CD8-positive, alpha-beta T cell (primary cell): ENCODE measurements at places on chromosomes 16 and 17.
A peak's percentile ranks its signal among the peaks of the same experiment; 100 is the strongest.

DNA sequence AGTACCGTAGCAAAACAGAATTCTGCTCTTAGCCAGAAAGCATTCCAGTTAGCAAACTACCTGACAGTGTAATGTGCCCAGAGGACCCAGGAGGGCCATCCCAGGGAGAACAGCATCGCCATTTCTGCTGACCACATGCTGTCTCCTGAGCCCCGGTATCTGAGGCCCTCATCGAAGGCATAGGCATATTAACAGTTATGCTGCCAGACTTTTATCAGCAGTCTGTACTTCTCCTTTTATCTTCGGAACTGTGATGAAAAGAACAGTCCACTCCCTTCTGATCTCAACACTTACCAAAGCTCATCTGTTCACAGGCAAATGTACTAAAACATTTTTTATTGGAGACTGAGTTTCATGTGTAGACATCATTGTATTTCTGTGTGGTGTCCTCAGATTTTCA, 236.4 kb downstream of the PRKCA start:
- no peak for DNase-seq

GRCh38 chr17:68290955-68291835, at the start of the genes ARSG and SLC16A6:
Gene ARSG, plus strand, starts transcription at chr17:68291495. Its CDS starts 15,999 bp downstream, at chr17:68307494.
Gene SLC16A6, minus strand, starts transcription at chr17:68291127. Its CDS starts 12,807 bp downstream, at chr17:68278320.
- DNase-seq: peak; percentile 92

DNA sequence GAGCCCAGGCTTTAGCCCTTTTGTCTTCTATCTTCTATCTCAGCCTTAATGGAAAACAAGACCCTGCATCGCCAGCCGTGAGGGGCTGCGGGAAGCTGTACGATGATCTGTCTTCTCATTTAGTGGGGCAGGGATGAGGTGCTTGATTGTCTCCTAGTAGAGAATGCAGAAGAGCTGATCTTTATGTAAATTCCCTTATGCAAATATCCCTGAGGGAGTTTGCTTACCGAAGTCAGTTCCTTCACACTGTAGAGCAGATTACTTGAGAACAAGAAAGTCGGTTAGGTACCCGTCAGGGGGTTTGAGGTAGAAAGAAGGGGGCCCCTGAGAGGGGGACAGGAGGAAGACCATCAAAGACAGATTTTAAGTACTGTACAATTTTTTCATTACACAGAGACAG, 66.2 kb downstream of the IRF8 start:
- no peak for DNase-seq

DNA sequence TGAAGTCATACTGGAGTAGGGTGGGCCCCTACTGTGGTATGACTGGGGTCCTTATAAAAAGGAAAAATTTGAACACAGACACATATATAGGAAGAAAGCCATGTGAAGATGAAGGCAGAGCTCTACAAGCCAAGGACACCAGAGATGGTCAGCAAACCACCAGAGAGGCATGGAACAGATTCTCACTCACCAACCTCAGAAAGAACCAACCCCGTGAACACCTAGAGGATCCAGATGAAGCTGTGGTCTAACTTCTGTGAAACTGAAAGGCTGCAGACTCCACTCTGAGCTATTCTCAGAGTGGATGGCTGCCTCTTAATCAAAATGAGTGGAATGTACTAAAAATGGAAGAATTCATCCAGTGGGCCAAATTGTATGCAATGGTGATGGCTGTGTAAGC, 149.6 kb downstream of the ABCA8 start:
- DNase-seq: no peak

DNA sequence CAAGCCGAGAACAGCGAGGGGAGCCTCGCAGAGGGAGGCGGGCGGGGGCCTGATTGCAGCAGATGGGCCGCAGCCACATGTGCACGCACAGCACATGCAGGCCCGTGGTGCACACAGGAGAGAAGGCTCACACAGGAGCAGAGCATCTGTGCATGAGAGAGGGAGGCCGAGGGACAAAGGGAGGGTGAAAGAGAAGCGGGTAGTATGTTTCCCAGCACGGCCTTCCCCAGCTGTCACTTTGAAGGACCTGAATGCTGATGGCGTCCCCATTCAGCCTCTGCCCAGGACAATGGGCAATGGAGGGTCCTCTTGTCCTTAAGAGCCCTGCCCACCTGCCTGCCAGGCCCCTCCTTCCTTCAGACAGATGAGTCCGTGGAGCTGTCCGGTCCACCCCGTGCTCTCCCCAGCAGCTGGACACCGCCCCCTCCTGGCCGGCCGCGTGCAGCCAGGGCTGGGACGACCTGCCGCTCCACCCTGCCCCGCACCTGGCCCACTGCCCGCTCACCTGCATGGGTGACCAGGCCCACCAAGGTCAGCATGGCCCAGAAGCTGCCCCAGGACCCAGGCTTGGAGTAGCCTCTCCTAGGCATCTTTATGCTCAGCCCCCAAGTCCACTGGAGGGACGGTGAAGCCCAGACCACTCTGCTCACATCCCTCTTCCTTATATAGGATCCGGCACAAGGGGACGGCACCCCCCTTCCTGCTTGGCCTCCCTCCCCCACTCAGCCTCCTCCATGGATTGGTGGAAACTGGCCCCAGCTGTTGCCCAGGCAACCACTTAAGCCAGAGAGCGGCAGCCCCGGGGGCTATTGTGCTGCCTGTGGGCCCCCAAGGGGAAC, at the start of gene BTBD17:
Gene BTBD17 (minus strand): TSS at position 639 of the 839 bp plus-strand sequence. CDS start 49 bp downstream, at position 590.
- DNase-seq: peak; percentile 50

GRCh38 chr16:46961373-46962353, 11.8 kb downstream of the DNAJA2 start:
- peak; percentile 59 for DNase-seq

DNA sequence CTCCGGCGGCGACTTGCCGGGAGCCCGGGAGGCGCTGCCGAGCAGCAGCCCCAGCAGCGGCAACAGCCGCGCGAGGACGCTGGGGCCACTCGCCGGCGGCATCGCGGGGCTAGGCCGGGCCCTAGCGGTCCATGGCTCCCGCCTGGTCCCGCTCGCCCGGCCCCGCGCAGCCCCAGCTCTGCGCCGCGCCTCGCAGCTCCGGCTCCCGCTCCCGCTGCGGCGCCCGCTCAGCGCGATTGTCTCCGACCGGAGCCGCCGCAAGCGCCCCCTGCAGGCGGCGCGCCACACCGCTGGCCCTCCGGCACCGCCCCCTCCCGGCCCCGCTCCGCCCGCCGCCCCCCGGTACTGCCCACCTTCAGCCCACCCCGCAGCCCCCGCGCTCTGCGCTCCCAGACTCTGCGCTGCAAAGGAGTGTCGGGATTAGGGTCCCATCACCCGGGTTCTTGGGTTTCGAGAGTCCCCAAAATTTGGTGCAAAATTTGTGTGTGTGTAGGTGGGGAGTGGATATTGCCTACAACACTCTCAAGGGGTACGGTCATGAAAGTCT, at the start of gene FAM171A2:
Gene FAM171A2 (minus strand): TSS at position 241 of the 547 bp plus-strand sequence. CDS start 139 bp downstream, at position 102.
- peak; percentile 73 for DNase-seq

- no peak for DNase-seq
Observed at GRCh38 chr17:40452921-40453378, 9.7 kb downstream of the IGFBP4 start.

DNA sequence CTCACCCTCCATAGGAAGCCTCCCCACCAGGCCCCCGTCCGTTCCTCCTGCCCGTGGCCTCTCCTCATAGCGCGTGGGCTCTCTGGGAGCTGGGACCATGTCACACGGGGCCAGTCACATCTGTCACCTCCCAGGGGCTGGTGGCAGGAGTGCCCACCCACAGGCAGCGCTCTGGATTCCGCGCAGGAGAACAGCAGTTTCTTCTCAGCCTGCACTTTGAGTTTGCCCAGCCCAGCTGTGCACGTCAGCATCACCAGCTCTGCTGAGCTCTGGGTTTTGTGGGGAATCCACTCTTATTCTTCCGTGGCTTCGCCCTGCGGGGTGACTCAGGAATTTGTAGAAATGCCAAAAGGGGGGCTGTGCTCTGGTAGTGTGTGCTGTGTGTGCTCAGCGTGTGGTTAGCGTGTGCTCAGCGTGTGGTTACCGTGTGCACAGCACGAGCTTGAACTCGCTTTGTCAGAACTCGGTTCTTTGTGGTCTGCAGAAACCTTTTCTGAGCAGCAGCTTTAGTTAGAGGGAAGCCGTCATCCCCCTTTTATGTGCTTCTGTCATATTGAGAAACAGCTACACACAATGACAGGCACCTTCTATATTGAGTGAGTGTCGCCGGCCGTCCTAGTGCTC, 3.2 kb downstream of the ACSF3 start:
- DNase-seq: peak; percentile 25

GRCh38 chr16:13779676-13780075, 140.3 kb upstream of the ERCC4 start:
- DNase-seq: no peak

- peak; percentile 63 for DNase-seq
Observed at GRCh38 chr17:32998111-32998886, 6.7 kb downstream of the SPACA3 start.

GRCh38 chr17:71380535-71380934, 740.3 kb upstream of the SOX9 start:
- no peak for DNase-seq

- no peak for DNase-seq
Observed at GRCh38 chr17:27265333-27265732, 28.6 kb upstream of the WSB1 start.

DNA sequence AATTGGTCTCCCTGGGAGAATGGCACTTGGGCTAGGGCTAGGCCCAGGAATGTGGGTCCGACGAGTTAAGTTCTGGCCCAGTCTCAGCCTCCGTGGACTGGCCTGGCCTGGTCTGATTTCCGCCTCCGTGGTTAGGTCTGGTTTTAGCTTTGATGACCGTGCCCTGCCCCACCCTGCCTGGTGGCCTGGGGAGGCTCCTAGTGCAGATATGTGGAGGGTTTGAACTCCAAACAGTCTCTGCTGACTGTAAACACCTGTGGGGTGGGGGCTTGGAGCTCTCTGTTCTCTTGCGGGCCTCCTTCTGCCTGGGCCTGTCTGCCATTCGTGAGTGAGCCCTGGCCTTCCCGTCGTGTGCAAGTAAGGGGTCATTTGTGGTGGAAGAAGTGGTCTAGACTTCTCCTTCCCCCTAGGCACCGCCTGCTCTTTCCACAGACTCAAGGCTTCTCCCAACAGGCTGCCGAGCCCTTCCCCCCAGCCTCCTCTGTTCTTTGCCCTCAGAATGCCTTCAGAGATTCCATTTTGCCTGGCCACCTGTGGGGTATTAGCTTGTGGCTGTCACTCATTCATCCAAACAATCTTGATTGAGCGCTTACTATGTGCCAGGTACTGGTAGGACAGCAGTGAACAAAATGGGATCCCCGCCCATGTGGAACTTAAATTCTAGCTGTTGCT, 1.6 kb downstream of the ATP6V0C start:
- DNase-seq: no peak

DNA sequence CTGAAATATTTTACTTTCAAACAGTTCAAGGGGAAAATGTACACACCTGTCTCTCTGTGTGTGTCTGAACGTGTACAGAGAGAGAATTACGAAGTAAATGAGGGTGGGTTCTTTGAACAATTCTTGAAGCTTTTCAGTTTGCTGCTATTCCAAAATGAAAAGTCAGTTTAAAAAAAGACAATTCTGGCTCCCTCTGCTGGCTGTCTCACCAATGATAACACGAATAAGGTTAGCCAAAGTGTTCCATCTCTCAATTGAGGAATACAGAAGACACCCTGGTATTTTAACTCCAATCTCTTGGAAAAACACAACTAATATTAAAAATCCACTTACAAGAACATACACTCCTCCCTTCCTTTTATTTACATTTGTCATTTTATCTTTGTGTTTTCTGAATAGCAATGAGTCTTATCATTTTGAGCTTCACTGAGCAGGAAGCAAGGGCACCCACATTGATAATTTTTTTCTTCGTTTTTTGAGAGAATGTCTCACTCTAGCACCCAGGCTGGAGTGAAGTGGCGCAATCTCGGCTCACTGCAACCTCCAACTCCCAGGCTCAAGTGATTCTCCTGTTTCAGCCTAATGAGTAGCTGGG, 20.5 kb downstream of the EFTUD2 start:
- peak; percentile 26 for DNase-seq

GRCh38 chr16:84350685-84351400, 17.5 kb upstream of the ATP2C2 start:
- DNase-seq: no peak

GRCh38 chr17:41324180-41325075, 8.9 kb upstream of the KRTAP17-1 start:
- DNase-seq: peak; percentile 29

GRCh38 chr16:64586781-64587180, 535.1 kb downstream of the CDH11 start:
- no peak for DNase-seq

GRCh38 chr17:1995321-1995892, 29.7 kb downstream of the RTN4RL1 start:
- no peak for DNase-seq

DNA sequence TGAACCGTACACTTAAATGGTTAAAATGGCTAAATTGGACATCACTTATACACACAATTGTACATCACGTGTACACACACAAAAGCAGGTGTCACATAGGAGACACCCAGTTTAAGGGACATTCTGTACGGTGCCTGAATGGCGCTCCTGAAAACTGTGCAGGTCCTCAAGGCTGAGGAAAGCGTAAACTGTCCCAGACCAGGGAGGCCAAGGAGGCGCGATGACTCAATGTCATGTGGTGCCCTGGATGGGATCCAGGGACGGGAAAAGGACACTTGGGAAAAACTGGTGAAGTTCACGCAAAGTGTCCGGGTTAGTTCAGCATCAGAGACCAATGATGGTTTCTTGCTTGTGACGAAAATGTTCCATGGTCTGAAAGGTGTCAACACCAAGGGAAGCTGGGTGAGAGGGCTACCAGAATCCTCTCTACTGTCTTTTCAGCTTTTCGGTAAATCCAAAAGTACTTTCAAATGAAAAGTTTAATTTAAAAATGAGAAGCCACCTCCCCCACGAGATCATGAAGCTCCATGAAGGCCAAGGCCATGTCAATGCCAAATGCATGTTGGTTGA, 112.2 kb downstream of the CMIP start:
- DNase-seq: no peak

- no peak for DNase-seq
Observed at GRCh38 chr17:80815151-80815681, 176.4 kb upstream of the CHMP6 start.

DNA sequence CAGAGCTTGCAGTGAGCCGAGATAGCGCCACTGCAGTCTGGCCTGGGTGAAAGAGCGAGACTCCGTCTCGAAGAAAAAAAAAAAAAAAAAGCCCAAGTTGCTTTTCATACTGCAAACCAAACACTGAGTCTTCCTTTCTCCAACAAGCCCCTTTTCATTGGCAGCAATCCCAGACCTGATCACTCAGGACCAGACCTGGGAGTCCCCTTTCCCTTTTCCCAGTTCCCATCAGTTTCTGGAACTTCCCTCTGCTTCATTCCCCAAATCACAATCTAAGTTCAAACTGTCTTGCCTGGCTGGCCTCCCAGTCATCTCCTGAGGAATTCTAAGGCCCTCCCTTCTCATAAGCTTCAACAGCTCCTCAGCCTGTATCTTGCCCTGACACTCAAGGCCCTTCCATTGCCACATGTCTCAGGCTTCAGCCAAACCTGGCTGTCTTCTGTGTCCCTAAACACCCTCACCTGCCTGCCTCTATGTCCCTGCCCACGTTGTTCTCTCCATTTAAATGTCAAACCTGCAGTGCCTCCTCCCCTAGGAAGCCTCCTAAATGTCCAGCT, 11.8 kb upstream of the PHF12 start:
- no peak for DNase-seq

- DNase-seq: no peak
Observed at GRCh38 chr17:227078-227945, 45.9 kb upstream of the DOC2B start.

DNA sequence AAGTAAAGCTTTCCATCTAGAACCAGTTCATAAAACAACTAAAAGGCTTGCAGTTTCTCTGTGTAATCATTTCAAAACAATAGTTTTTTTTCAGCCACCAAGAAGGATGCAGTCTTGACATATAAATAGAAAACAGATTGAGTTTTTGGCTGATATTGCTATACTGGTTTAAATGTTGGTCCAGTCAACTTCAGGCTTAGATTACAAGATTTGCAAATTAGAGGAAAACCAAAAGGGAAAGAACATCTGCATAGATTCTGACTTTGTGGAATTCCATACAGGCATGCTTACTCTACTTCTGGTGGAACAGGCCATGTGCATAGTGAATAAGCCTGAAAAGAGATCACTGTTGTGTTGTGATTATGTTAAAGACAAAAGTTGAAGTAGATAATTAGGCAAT, 150.3 kb downstream of the BCAS3 start:
- DNase-seq: no peak
